ENCODE measurements at places on chromosomes 5 and 9.

DNA sequence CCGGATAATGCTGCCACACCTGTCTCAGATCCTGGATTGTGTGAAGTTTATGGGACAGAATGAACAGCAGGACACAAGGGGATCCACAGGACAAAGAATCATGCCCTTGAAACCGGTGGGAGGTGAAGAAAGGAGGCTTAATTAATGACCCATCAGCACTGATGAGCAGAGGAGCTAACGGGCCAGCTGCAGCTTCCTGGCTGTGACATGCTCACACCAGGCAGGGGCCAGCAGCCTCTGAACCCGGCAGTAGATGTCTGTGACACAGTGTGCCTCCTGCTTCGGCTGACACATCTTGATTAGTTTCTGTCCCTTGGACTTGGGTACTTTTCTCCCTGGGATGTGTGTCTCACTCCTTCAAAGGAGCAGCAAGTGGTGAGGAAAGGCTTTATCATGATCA, 328.8 kb upstream of the BRINP1 start:
- no peak for DNase-seq

GRCh38 chr5:150514708-150515211, 6.8 kb downstream of the NDST1 start:
- no peak for DNase-seq

DNA sequence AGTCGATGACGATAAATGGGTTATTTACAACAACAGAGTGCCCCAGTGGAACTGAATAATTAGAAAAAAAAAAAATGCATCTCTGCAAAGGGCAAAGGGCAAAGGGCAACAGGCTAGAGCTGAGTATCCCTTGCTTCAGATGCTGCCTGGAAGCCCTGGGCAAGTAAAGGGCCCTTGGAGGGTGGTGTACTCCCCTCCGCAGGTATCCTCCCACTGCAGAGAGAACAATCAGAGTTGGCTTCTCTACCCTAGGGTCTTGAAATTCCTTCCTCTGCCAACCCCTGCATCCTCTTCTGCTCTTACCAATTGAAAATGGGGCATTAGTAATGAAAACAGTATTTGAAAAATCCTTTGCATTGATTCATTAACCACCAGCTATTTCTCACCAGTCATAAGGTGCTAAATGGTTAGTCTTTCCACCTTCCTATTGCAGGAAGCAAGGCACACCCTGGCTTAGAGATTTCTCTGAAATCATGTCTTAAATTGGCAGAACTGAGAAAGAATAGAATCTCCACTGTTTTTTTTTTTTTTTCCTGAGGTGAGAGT, 122.6 kb downstream of the SEMA6A start:
- no peak for DNase-seq

DNA sequence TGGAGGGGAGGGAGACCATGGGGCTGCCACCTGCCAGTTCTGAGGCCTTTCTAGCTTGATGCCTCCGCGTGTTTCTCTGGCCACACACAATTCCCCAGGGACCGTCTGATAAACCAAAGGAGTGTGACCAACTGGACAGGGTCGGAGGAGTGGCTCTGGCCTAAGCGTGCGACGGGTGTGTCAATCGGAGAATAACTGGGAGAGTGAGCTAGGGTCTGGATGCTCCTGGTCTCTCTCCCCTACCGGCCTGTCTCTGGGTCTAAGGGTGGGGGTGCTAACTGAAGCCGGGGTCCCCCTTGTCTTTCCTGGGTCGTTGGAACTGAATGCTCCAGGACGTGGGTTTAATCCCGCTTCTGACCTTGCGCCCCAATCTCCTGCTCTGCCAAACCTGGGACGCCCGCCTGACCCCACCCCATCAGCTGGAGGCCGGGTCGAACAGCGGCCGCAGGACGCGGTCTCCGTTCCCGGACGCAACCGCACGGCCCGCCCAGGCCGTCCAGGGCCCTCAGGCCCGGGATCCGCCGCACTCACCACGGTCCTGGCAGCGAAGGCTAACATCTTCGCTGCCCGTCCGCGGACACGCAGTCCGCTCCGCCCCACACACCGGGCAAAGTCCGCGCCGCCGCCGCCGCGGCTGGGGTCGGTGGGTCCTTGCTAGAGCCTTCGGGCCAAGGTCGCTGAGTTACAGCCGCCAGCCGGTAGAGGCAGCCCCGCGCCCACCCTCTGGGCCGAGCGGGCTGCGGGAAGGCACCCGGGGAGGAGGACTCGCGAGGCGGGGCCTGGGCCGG, 447 bp downstream of the CRAT start:
- no peak for DNase-seq

- DNase-seq, result no peak
These were observed 174.3 kb downstream of the ANXA1 start for GRCh38 chr9:73325983-73326382.

GRCh38 chr9:97459326-97459725, 42.1 kb upstream of the TMOD1 start:
- DNase-seq, result no peak

GRCh38 chr5:113172231-113172826, 195.7 kb downstream of the DCP2 start:
- no peak for DNase-seq

DNA sequence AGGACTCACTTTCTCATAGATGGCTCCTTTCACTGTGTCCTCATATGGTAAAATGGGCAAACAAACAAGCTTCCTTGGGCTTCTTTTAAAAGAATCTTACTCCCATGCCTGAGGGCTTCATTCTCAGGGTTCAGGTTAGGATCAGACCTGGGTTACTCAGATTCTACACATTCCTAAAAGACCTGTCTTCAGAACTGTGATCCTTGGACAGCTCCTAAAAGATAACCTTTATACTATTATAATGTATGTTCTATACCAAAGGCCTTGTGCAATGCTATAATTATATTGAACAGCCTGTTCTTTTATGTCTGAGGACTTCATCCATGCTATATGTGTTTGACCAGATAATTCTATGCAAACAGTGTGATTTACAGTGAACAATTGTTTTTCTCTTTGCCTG, 264.4 kb upstream of the CDH10 start:
- no peak for DNase-seq

DNA sequence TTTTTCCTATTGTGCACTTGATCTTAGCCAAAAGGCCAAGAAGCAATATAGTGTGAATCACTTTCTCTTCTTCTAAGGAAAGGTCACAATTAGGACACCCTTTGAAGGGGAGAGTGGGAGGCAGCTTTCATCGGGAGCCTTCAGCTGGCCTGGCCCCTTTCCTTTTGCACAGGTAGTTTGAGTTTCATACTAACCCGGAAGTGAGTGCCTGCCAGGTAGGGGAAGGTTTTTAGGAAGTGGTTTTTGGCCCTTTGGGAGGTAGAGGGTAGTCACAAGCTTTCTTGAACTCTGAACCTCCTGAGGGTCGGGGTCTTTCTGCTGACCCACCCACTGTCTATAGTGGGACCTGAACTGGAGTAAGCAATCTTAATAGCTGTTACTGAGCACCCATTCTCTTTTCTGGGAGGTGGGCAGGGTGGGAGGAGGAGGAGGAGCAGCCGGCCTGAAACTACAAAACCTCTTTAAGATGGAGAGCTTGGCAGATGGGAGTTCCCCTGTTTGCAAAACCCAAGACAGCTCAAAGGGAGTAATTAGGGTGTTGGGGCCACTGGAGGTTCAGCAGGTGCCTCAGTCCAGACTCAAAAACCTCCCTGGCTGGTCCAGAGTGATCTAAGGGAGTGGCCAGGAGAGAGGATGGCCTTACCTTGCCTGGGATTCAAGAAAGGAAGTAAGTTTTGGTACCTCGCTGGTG, 6.0 kb downstream of the LARP1 start:
- DNase-seq, result no peak

DNA sequence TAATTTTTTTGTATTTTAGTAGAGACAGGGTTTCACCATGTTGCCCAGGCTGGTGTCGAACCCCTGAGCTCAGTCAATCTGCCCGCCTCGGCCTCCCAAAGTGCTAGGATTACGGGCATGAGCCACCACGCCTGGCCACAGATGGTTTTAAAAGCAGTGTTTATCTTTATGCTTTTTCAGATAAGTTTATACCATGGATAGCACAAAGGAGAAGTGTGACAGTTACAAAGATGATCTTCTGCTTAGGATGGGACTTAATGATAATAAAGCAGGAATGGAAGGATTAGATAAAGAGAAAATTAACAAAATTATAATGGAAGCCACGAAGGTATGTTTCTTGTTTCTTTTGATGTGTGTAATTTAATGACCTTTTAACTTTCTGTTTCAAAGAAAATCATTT, 35.1 kb downstream of the POLK start:
- DNase-seq, result no peak

DNA sequence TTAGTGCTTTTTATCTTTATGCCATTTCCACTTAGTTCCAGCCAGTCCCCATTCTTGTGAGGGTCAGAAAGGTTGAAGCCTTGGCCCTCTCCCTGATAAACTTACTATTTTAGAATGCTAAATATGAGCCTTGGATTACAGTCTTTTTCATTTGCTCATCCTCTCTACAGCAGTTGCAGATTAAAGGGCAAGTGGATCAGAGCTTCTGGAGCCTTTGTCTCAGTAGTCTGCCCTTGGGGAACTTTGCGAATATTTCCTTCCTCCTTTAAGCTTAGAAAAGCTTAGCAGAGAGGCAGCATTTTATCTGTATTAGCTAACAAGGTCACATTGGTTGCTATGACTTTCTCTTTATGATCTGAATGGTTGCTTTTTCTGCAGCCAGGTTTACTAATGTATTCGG, 11.5 kb downstream of the FSD1L start:
- DNase-seq, result no peak

- no peak for DNase-seq
These were observed 15.2 kb downstream of the TMEM171 start for GRCh38 chr5:73135429-73136054.

DNA sequence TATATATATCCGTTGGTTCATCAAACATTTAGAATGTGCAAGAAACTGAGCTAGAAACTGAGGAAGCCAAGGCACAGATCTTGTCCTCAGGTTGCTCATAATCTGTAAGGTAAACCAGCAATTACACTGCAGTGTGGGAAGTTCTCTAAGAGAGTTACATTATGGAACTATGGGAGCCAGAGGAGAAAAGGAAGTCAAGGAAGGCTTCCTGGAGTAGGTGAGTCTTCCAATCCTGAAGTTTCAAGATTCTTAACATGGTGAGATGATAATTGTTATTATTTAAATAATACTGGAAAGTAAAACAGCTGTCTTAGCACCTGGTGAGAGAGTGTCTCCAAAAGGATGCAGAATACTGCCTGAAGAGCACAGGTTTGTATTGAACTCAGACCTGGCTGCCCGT, 44.2 kb downstream of the PDE6A start:
- no peak for DNase-seq

DNA sequence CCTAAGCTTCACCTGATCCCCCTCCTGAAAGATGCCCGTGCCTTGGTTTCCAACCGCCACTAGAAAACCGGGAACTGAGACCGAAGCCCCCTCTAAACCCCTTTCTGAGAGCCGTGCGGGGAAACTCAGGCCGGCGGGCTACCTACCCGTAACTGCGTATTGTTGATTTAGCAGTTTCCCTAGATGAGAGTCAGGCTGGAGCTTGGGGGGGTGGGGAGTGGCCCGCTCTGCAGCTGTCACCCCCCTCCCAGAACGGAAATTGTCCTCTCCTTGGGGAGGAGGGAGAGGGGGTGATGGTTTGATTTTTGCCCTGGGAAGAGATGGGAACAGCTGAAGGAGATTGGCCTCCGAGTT, 2.5 kb downstream of the CXXC5 start:
- DNase-seq, result no peak

GRCh38 chr9:98379572-98379971, 124.1 kb upstream of the TBC1D2 start:
- no peak for DNase-seq

GRCh38 chr9:88835038-88835466, 156.2 kb upstream of the S1PR3 start:
- DNase-seq, result no peak

- no peak for DNase-seq
These were observed 773.8 kb upstream of the CHD1 start for GRCh38 chr5:99702565-99702964.

GRCh38 chr9:112921549-112921948, 30.9 kb upstream of the SLC46A2 start:
- DNase-seq, result no peak

- DNase-seq, result no peak
These were observed 142.4 kb upstream of the ZNF608 start for GRCh38 chr5:124888622-124889485.

DNA sequence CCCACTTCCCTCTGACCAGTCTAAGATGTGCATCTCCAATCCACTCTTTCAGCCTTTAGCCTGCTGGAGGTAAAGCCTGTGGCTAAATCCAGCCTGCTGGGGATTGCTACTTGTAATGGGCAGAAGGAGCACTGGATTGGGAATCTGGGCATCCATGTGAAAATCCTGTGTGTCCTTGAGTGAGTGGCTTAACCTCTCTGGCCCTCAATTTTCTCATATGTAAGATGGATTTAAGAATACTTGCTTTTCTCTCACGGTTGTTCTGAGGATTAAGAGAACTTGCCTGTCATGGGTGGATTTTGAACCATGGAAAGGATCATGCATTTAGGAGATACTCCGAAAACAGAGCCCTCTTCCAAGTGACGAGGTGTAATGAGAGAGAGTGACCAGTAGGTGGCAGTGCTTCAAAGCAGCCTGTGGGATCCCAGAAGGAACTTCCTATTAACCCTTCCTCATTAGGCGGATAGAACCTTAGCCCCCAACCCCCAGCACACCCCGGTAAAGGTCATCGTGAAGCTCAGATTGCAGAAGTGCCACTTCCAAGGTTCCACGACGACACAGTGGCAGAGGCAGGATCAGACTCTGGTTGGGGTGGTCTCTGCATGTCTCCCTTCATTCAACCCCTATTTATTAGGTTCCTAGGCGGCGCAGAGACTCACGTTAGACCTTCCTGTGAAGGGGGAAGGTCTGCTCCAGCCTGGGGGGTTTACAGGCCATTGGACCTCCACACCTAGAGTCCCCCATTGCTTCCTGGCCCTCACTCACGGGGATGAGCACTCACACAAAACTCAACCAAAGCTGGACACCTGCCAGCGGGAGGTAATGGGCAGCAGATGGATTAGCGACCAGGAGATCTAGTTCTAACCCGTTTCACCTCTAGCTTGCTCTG, 68.7 kb upstream of the ZNF618 start:
- DNase-seq, result peak; percentile 47

DNA sequence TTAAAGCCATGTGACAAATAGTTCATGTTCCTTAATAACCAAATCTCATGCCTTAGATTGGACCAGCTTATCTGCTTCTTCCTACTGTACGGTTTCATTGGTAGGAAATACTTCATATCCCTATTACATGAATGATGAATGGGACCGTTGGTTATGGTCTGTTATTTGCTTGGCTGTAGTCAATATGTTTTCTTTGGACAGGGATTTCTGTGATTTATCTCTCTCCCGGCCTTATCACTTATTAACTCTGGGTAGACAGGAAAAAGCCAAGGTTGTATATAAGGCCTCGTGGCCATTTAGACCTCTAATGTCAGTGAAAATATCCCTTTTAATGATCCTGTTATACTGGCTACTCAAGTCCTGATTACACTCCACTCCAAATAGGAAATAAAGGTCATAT, 330.6 kb downstream of the EBF1 start:
- DNase-seq, result no peak
